ENCODE measurements at places on chromosomes 5 and 9.
A peak's percentile ranks its signal among the peaks of the same experiment; 100 is the strongest.

GRCh38 chr9:123544007-123544827, 188.2 kb downstream of the CRB2 start:
- DNase-seq, result peak; percentile 3

DNA sequence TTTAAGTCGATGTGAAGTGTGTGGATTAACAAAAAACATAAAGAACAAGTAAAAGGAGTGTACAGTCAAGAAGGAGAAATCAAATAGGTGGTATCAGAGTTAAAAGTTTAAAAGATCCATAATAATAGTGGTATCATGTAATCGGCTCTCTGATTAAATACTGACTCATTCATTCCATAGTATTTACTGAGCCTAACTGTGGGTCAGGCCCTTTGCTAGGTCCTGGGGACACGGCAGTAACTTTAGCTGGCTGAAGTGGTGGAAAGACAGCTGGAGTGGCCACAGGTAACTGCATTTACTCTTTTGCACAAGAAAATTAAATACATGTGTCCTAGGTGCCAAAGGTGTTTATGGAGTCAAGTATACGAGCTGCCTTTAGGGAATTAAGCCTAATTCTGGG, 124.0 kb downstream of the GNAQ start:
- no peak for DNase-seq

- DNase-seq, result no peak
These were observed 1.7 kb downstream of the SLC1A3 start for GRCh38 chr5:36607838-36608783.

DNA sequence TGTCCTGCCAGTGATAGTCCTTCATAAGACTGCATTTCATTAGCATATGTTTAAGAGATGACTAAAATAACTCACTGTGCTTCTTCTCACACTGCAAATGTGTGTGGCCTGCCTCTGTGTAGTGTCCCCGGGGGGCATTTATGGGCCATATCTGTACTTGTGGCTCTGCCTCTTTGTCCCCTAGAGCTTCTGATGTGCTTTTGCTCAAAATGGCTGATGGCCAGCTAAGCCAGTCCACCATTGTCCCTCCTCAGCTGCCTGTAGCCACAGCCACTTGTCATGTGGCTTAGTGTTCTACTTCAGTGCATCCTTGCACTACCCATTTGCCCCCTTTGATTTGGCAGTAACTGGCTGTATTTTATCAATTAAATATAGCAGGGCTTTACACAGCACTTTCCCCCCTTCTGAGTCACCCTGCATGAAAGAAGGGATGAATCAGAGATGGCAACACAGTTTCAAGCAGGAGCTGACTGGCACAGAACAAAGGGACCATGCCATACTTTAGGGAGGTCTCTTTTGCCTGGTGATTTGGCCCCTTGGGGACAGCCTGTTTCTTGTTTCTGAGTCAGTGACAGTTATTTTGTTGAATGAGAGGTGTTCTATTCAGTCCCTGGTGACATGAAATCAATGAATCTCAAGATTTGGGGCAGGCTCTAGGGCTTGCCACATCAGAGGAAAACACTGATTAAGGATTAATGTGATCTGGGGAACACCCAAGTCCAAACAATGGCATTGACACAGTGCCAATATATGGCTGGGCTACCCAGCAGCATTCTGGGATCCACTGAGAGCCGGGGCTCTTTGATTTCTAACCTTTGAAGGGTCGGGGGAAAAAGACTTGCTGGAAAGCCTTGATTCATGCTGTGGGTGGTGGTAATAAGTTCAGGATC, 245.5 kb downstream of the SMARCA2 start:
- no peak for DNase-seq

DNA sequence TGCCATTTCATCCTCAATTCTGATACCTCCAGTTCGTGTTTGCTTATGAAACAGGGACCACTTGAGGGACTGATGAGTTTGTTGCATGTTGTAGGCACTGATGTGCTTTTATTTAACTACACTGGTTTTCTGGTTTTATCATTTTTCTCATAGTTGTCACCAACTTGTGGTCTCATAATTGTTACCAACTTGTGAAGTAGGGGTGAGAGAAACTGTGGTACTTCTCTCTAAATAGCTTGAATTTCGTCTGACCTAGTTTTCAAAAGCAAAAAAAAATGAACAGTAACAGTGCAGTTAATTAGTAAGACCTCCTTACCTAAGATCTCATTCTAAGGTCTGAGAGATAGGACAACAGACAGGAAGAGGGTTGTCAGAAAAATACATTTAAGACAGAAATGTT, 78.0 kb downstream of the ANXA2R start:
- no peak for DNase-seq

DNA sequence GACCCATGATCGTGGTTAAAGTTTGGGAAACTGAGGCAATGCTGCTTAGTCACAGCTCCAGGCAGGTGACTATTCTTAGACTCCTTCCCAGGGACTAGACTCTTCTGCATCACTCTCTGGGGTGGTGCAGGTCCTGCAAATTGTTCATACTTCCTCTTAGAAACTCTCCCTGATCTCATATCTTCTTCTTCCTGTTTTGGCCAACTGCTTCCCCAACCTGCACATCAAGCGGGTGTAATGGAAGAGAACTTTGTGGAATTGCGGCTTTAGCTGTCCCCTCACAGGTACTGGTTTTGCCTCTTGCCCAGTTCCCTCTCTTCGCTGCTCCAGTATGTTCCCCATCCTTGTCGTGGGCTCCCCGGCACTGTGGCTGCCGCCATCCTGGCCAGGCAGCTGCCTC, 111.5 kb upstream of the CTSL start:
- no peak for DNase-seq

All from GDM1 (cell line).